ENCODE measurements at places on chromosomes 2 and 18.
A peak's percentile ranks its signal among the peaks of the same experiment; 100 is the strongest.

DNA sequence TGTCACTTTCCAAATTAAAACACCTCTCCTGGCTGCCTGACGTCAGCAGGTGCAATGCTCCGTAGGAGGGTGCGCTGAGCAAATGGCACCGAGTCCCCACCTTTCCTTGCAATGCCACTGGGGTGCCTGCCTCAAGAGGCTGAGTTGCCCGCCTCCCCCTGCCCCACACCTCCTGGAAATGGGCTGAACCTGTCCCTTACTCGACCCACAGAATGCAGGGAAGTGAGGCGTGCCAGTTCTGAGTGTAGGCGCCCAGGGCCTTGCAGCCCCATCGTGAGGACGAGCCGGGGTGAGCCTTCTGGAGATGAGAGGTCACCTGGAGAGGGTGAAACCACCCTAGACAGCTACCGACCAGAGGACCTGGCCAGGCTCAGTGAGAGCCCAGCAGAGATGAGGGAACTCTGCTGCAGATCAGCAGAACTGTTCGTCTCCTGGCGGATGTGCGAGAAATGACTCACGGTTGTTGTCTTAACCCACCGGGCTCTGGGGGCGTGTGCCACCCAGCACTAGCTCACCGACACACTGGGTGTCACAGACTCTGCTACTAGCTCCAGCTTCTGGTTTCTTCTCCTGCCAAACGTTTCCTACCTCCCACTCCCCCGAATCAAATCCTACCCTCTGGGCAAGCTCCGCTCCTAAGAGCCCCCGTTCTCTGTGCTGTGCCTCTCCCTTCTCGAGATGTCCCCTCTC lies 168.7 kb upstream of the HDAC4 start:
- no peak for DNase-seq

DNA sequence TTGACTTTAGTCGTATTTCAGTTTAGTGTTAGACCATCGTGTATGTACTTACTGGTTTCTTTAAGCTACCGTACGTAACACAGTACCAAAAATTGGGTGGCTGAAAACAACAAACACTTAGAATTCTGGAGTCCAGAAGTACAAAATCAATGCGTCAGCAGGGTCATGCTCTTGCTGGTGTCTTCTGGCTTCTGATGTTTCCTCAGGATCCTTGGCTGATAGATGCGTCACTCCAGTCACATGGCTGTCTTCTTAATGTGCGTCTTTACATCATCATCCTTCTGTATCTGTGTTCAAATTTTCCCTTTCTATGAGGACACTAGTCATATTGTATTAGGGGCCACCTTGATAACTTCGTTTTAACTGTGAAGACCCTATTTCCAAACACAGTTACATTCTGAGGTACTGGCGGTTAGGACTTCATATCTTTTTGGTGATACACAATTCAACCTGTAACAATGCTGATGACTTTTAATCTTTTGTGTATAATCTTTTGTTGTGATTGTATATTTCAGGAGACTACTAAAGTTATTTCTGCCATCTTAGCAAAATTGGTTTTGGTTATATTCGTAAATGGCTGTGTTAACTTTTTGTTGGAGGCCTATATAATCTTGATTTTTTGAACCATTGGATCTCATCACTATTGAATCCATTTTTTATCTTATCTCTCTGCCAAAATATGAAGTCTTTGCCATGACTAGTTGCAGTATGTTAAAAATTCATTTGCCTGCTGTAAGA lies 25.4 kb downstream of the ACTR3 start:
- DNase-seq: no peak

DNA sequence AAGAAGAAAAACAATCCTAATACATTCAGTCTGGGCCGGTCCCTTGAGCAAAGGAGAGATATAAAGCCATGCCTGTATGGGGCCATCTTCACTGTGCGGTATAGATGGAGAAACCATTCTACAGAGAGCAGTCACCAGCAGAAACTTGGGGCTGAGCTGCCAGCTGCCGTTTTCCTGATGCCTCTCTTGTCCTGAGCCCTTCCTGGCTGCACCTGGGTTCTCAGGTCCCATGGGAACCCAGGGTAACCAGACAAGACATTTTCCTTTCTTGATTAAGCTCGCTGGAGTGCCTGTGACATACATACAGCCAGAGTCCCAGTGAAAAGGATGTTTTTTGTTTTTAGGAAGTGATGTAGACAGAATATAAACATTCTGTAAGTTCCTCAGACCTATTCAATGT lies 5.3 kb upstream of the METTL21A start:
- DNase-seq: no peak

GRCh38 chr2:109005686-109006204 lies 16.7 kb upstream of the EDAR start:
- peak; percentile 87 for DNase-seq

GRCh38 chr2:28633746-28634145 lies 117.9 kb upstream of the PPP1CB start:
- DNase-seq: no peak

GRCh38 chr2:181123798-181124231 lies 143.4 kb downstream of the UBE2E3 start:
- DNase-seq: no peak

- DNase-seq: no peak
These were observed 9.8 kb upstream of the IL36A start for GRCh38 chr2:112995346-112995920.

- no peak for DNase-seq
These were observed 12.0 kb upstream of the GCFC2 start for GRCh38 chr2:75722687-75723086.

- no peak for DNase-seq
These were observed 19.5 kb upstream of the SLC9A4 start for GRCh38 chr2:102453501-102453900.

GRCh38 chr2:240714747-240715725 lies 23.4 kb downstream of the AQP12A start:
- no peak for DNase-seq

DNA sequence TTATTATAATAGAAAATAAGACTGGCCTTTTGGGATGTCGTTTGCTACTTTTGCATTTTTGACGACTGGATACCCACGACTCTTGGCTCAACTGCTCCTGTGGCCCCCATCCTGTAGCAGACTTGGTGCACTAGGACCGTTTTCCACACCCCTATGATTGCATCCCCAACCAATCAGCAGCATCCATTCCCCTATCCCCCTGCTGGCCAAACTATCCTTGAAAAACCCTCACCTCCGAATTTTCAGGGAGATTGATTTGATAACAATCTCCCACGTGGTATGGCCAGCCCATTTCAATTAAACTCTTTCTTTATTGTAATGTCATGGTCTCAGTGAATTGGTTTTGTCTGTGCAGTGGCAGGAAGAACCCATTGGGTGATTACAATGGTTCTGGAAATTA lies 37.9 kb upstream of the TTR start:
- no peak for DNase-seq

DNA sequence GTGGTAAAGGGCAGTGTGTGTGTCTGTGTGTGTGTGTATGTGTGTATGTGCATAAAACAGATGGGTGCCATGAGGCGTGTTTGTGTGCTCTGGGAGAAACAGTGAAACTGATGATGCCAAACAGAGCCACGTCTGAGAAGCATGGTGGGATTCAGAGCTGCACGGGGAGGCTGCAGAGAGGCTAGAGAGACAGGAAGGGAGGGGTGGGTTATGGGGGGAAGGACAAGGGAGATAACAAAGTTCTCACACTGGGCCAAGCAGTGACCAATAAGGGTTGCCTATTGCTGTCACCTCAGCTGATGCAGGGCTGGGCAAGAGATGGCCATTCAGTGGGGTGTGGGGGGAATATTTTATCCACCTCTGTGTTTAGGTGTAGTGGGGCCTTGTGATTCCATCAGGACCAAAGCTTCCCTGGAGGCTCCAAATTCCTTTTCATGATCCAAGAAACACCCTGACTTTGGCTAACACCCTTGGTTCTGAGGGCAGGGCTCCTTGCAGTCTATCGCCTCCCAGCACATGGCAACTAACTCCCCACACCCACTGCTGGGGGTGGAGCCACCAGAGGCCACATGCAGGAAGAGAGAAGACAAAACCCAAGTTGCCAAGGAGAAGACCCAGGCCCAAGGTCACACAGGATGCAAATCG lies 54.2 kb upstream of the POMC start:
- no peak for DNase-seq

- DNase-seq: peak; percentile 83
These were observed 102.8 kb upstream of the CTDP1 start for GRCh38 chr18:79576686-79577351.

GRCh38 chr2:20666304-20667150 lies at the start of gene GDF7:
Gene GDF7, plus strand, starts transcription at chr2:20667144. Its CDS starts 96 bp downstream, at chr2:20667240.
- peak; percentile 63 for DNase-seq

DNA sequence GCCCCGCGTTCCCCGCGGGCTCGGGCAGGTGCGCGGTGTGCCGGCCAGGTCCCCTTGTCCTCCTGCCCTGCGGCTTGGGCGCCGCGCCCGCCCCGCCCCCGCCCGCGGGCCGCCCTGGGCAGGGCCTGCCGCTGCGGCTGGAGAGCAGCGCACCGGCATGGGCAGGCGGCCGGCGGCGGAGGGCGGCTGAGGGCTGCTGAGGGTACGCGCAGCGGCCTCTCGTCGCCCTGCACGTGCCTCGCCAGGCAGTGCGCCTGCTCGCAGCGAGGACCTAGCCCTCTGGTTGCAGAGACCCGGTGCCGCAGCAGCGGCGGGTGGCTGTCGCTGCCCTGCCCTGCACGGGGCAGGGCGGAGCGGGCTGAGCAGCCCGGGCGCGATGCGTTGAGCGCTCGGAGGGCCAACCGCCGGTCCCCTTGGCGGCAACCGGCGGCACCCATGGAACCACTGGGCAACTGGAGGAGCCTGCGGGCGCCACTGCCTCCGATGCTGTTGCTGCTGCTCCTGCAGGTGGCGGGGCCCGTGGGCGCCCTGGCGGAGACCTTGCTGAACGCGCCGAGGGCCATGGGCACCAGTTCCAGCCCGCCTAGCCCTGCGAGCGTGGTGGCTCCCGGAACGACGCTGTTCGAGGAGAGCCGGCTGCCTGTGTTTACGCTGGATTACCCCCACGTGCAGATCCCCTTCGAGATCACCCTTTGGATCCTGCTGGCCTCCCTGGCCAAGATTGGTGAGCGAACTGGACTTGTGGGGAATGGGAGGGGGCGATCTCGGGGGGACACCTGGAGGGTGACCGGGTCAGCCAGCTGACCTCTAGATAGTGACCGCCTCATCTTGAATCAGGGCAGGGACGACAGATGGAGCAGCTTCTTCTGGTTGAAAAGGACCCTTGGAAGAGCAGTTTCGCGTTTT lies at the start of gene SLC9A2:
TSS of gene SLC9A2 (plus strand) at position 140 of the 906 bp plus-strand sequence. CDS start at position 436, 296 bp downstream.
- DNase-seq: peak; percentile 22

DNA sequence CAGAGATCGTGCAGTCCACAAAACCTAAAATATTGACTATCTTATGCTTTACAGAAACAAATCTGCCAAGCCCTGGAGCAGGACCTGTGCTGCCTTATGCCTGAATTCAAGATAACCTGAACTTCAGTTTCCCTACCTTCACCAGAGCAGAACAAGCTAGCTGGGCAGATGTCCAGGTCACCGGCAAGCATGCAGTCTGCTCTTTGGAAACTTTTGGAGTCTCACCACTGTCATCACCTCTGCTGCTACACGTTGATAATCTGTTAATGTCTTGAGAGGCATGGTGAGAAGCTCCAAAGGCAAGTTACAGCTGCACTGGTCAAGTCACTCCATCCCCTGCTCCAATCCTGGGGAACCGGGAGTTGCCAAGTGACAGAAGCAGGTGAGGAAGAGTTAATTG lies 354.2 kb downstream of the RBM43 start:
- no peak for DNase-seq

DNA sequence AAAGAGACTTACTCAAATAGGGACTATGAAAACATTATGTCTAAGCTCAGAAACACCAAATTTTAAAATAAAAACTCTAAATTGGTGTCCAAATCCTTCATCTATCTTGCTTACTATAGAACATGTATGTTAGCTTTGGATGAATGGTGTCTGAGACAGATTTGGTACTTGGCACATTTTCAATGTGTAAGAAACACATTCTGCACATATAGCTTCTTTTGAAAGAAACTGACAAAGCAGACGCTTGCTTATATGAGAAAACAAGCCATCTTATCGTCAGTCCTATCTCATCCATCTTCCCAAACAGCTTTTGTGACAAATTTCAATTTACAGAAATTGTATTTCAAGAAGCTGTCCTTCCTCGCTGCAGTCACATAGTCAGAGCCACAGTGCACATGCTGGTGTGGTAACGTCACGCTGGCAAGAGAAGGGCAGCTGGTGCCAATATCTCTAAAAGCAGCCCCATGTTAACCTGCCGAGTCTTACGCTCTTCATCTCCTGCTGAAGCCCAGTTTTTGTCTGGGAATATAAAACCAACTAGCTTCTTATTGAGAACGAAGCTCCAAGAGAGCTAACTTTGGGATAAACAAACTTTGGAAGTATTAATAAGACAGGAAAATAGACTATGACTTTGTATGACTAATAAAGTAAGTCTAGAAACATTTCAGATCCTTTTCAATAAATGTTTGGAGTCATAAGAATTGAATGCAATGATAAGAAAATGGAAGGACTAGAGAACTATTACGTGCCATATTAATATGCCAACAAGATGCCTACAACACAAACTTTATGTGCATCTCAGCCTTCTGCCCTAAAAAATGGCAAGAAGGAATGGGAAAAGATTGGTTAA lies 74.9 kb upstream of the TFCP2L1 start:
- DNase-seq: no peak

DNA sequence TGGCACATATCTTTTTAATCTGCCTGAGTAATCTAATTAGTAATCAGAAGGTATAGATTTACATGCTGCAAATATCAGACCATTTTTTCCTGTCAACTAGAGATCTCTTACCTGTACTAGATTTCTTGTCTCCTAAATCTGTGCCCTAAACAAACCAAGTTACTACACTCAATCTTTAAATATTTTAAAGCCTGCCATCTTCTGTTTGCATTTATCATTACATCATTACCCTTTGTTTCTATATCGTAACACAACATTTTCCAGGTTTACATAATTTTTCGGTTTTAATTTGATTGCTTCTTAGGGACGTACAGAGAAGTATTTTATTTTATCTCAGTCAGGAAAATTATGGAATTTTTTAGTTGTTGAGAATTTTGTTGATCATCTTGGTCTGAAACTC lies 25.7 kb downstream of the PSMA8 start:
- no peak for DNase-seq

GRCh38 chr2:174662459-174662858 lies 64.9 kb upstream of the WIPF1 start:
- DNase-seq: no peak

DNA sequence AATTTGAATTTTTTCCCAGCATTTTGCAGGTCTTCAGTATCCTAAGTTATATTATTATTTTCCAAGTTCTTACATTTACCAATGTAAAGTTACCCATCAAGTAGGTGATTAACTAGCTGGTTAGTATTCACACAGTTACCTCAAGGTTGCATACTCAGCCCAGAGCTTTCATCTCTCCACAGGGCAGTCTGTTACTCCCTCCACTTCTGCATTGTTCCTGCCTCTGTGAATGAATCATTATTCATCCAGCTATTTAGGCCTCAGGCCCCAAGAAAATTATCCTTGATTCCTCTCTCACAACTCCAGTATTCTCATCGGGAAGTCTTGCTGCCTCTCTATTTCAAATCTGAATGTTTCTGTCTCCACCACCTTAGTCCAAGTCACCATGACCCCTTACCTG lies 92.2 kb downstream of the SMC6 start:
- no peak for DNase-seq

DNA sequence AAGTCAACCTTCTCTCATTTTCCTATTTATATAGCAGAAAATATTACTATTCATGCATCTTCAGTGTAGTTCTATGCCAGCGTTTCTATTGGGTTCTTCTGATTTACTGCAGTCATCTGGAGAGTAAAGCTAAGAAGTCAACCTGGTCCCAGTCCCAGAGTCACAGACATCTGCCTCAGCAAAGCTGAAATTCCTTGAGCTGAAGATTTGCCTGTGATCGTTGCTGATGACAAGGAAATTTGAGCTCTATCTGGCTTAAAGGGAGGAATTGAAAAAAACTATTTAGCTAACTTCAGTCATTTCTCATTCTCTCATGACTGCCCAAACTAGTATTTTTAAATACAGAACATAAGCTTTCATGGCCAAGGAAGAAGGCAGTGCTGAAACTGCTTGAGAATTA lies 45.7 kb downstream of the RND3 start:
- DNase-seq: peak; percentile 55
